ENCODE measurements at places on chromosomes 6 and 20. TPM values are rescaled to one million over a fixed set of nuclear protein-coding genes. Genes with fewer than 3 reads are reported as not detected.

Gene CENPW
- total RNA-seq, result 35.0 TPM

Gene SLC13A3
- not detected for total RNA-seq

Gene CYP21A2
- total RNA-seq, result 0.88 TPM

Gene EZR
- 243 TPM for total RNA-seq

Gene SLC22A23
- 11.9 TPM for total RNA-seq

Gene JPH2
- 11.1 TPM for total RNA-seq

Gene NRN1
- not detected for total RNA-seq

Gene PIGT
- 79.4 TPM for total RNA-seq

Gene IL17A
- not detected for total RNA-seq
